ENCODE measurements at places on chromosomes 1 and 21. TPM values are rescaled to one million over a fixed set of nuclear protein-coding genes. Genes with fewer than 3 reads are reported as not detected.
A peak's percentile ranks its signal among the peaks of the same experiment; 100 is the strongest.

GRCh38 chr1:109493805-109494539 lies at the start of gene CYB561D1:
Gene CYB561D1, plus strand, starts transcription at chr1:109494094. Its CDS starts 46 bp downstream, at chr1:109494140.
- no peaks in the 10 kb centered on the region for H3K27me3 ChIP-seq
- H3K4me3 ChIP-seq: peak within 1 kb of the TSS; percentile 73
- peak; percentile 93 for DNase-seq
- no peak within 1 kb of the TSS for H3K27ac ChIP-seq

DNA sequence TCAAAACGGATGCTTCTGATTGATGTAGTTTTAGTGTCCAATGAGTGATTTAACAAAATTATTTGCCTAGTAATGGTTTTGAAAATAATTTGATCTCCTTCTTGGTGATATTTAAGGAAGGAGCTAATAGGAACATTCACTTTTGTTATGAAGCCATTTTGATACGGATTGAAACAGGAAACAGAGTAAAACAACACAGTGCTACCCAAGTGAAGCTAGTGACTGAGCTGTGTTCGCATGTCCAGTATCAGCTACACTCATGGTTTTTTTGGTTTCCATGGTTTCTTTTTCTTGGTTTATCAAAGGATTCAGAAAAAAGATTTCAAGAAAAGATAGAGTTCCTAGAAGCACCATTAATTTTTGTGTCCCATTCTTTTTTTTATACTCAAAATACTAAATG lies 40.1 kb upstream of the PLEKHO1 start:
- DNase-seq: no peak
- H3K27me3 ChIP-seq: no peaks in the 10 kb centered on the region
- H3K27ac ChIP-seq: no peak overlapping the region

DNA sequence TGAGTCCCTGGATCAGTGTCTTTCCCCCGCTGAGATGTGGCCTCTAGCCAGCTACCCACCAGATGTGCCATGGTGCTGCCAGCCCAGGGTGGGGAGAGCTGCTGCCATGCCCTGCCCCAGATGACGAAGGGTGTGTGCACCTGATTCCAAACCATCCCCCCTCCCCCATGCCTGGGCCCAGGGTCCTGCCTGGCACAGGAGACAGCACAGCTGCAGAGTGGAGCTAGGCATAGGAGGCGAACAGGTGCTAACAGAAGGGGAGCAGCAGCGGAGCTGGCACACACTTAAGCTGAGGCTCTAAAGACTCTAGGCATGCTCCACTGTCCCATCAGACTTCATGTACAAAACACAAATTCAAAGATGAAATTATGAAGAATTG lies 9.0 kb upstream of the LDLRAP1 start:
- no peaks in the 10 kb centered on the region for H3K36me3 ChIP-seq
- H3K27ac ChIP-seq: no peak overlapping the region
- H3K4me1 ChIP-seq: peaks cover 7% of the 10 kb centered on the region
- H3K27me3 ChIP-seq: no peaks in the 10 kb centered on the region

The MYBPH gene
- not detected for total RNA-seq

DNA sequence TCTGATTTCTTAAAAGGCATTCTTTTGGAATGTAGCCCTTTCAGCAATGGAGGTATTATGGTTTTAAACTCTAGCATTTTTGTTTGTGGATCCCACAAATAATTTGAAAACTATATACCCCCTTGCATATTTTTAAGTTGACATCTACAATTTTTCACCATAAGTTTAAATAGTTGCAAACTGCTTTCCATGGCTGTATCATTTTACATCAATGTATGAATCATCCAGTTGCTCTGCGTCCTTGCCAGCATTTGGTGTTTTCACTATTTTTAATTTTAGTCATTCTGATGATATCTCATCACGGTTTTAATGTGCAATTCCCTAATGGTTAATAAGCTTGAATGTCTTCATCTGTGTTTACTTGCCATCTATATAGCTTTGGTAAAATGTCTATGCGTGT lies 20.7 kb downstream of the DIPK1A start:
- H3K27me3 ChIP-seq: no peaks in the 10 kb centered on the region
- peaks cover 3% of the 10 kb centered on the region for H3K4me1 ChIP-seq
- H3K4me3 ChIP-seq: no peak overlapping the region
- no peak for DNase-seq

DNA sequence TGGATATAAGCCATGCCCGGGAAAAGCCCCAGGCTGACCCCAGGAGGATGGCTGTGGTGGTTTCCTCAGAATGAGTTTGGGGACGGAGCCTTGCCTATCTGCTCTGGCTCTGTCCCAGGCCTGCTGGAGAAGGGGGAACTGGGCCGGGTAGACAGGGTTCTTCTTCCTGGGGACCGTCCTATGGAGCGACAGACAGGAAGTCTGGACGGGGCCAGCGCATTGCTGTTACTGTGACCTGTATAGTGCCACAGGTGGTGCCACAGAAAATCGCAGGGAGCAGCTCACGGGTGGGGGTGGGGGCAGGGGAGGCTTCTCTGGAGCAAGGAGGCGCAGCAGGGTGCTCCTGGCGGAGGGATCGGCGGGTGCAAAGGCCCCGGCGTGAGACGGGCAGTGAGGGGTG lies 36.4 kb downstream of the CFAP74 start:
- no peak for DNase-seq
- no peak overlapping the region for H3K4me3 ChIP-seq
- no peak overlapping the region for H3K27ac ChIP-seq
- H3K27me3 ChIP-seq: no peaks in the 10 kb centered on the region
- no peaks in the 10 kb centered on the region for H3K36me3 ChIP-seq

DNA sequence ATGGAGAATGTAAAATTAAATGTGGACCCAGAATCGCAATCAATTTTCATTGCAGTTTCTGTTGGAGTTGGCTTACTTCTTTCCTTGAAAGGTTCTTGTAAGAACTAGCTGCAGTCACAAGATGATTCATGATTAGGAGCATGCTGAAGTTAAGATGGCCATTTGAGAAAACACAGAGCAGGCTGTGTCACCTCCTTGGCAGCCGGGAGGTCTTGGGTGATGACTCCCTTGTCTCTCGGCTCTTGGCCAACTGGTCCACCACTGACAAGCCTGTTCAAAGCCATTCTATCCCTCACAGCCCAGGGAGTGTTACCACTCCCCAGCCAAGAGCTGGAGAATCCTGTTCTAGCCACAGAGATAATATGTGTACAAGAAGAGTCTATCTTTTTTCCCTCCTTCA lies 40.6 kb downstream of the OPTC start:
- H3K4me3 ChIP-seq: no peak overlapping the region
- no peak overlapping the region for H3K27ac ChIP-seq
- H3K36me3 ChIP-seq: no peaks in the 10 kb centered on the region
- no peaks in the 10 kb centered on the region for H3K4me1 ChIP-seq

DNA sequence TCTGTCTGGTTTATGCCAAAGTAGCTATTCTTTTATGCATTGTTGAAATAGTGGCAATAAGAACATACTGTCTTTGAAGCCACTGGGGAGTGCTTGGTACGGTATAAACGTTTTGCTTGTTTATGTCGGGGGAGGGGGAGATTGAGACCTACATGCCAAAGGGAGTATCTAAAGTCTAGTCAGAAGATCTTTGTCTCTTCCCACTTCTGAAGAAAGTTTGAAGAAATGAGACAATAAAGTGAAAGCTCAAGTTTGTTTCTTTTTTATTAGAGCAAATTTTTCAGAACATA lies 6.8 kb downstream of the AKIRIN1 start:
- no peak overlapping the region for H3K4me3 ChIP-seq
- no peak overlapping the region for H3K27ac ChIP-seq
- peaks cover 15% of the 10 kb centered on the region for H3K36me3 ChIP-seq
- no peak for DNase-seq

DNA sequence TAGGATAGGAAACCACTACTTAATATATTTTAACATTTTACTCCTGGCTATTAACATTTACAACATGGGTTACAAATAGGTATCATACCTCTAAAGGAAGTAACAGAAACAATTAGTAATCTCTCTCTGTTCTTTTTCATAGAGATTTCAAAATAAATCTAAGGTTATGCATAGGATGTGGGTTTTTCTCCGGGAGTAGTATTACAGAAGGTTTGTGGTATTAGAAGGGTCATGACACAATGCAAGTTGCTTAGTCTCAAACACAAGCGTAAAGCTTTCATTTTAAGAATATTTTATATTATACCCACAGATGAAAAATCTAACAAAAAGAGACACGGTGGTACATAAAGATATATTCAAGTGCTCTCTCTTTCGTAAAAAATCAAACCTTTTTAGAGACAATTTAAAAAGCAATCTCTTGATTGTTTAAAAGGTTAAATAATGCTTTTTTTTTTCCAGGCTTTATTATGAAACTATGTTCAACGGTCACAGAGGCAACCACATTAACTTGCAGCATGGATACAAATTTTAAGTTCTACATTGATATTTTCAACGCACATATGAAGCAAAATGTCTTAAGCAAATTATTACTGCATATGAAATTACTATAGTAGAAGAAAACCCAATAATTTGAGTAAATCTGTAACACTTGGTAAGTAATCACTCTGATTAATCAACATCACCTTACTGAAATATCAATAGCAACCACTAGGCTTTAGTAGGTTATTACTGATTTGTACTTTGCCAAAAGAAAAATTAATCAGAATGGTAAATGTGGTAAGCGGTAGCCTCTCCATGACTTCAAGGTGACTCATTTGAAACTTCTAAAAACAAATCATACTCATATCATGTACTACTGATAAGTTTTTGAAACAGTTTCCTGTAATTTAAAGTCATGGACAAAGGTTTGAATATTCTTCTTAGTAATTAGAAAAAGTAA lies 97.4 kb upstream of the GFI1 start:
- H3K27me3 ChIP-seq: no peaks in the 10 kb centered on the region
- no peaks in the 10 kb centered on the region for H3K4me1 ChIP-seq
- no peak overlapping the region for H3K27ac ChIP-seq
- no peak overlapping the region for H3K4me3 ChIP-seq
- H3K36me3 ChIP-seq: no peaks in the 10 kb centered on the region

DNA sequence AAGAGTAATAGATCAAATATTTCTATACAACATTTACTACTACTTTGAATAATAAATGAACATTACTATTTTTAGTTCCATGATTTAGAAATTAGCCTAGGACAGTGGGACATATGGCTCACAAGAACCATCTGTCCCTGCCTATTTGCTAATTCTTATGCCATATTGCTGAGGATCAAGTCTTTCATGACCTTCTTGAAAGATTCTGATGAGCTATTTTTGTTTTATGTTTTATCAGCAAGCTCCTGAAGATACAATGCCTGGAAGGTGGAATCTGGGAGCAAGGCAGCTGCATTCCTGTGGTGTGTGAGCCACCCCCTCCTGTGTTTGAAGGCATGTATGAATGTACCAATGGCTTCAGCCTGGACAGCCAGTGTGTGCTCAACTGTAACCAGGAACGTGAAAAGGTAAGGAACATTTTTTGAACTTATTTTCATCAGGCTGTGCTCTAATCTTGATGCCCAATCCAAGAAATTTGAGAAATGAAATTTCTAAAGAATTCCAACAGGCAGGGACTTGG lies 326.7 kb downstream of the PAPPA2 start:
- no peak for DNase-seq
- no peak overlapping the region for H3K27ac ChIP-seq
- no peak overlapping the region for H3K4me3 ChIP-seq
- H3K36me3 ChIP-seq: no peaks in the 10 kb centered on the region
- H3K27me3 ChIP-seq: no peaks in the 10 kb centered on the region

DNA sequence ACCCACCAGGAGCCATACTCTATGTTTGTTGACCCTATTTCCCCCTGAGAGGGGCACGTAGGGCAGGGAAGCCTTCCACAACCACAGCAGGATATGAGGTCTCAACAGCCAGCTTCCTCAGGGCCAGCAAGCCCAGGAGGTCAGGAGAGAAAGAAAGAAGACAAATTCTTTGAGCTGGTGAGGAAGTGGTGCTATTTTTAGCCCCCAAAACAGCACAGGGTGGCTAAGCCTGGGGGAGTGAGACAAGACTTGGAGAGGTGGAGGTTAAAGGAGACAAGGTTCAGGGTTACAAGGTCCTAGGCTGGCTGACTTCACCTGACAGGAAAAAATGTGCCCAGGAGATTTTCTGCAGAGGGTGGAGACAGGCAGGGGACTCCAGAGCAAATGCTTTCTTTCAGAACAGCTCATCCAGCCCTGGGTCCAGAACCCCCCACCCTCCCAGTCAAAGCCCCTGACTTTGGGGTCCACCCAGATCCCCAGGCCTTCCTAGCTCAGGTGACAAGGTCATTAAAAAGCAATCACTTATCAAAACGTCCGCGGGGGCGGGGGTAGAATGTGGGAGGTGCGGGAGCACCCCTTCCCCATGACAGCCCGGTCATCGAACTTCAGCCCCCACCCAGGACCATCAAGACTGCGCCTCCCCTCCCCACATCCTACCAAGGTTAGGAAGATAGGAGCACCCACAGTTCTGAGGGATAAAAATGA lies 1.3 kb downstream of the SV2A start:
- peak overlapping the region; percentile 94 for H3K4me3 ChIP-seq
- H3K36me3 ChIP-seq: no peaks in the 10 kb centered on the region
- H3K27ac ChIP-seq: peak overlapping the region; percentile 45
- peaks cover 28% of the 10 kb centered on the region for H3K4me1 ChIP-seq
- H3K27me3 ChIP-seq: no peaks in the 10 kb centered on the region

DNA sequence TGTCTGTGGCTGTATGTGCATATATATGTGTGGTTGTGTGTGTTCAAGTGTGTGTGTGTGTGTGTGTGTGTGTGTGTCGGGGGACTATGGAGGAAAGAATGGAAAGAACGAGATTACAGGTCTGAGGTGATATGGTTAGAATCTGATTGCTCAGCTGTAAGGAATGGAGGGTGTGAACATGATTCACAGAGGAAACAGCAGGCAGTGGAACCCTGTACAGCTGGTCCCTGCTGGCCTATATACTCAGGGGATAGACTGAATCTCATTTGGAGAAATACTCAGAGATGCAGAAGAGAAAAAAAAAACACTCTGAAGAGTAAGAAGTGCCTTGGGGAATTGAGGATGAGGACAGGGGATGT lies 180.1 kb upstream of the ESRRG start:
- H3K4me1 ChIP-seq: no peaks in the 10 kb centered on the region
- no peaks in the 10 kb centered on the region for H3K27me3 ChIP-seq
- H3K36me3 ChIP-seq: no peaks in the 10 kb centered on the region
- no peak overlapping the region for H3K27ac ChIP-seq
- H3K4me3 ChIP-seq: no peak overlapping the region
- DNase-seq: no peak

GRCh38 chr21:41217671-41218385 lies 49.9 kb downstream of the BACE2 start:
- H3K4me3 ChIP-seq: no peak overlapping the region
- peak; percentile 32 for DNase-seq
- no peaks in the 10 kb centered on the region for H3K36me3 ChIP-seq
- H3K4me1 ChIP-seq: peaks cover 13% of the 10 kb centered on the region
- no peak overlapping the region for H3K27ac ChIP-seq
- no peaks in the 10 kb centered on the region for H3K27me3 ChIP-seq

DNA sequence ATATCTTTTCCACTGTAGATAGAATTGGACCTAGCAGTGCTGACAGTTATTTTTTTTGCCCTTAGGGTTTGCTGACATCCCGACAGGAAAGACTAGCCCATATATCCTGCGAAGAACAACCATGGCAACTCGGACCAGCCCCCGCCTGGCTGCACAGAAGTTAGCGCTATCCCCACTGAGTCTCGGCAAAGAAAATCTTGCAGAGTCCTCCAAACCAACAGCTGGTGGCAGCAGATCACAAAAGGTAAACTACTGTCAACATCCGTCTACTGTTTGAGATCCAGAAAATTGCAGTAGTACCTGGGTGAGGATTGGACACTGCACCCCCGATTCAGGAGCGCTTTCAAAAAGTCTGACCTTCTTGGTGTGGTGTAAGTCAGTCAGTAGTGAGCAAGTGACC lies 55.8 kb downstream of the CENPF start:
- peaks cover 80% of the 10 kb centered on the region for H3K36me3 ChIP-seq
- H3K4me3 ChIP-seq: no peak overlapping the region
- no peaks in the 10 kb centered on the region for H3K4me1 ChIP-seq
- DNase-seq: peak; percentile 39

The GBP1 gene
- not detected for total RNA-seq

The CTTNBP2NL gene
- 27.2 TPM for total RNA-seq

Data from neural progenitor cell (in vitro differentiated cells).